ENCODE measurements at places on chromosomes 4 and X. TPM values are rescaled to one million over a fixed set of nuclear protein-coding genes. Genes with fewer than 3 reads are reported as not detected.

The BEX2 gene
- 86.6 TPM for polyA plus RNA-seq

GRCh38 chr4:101288365-101289145, 58.8 kb downstream of the PPP3CA start:
- no peak for DNase-seq

DNA sequence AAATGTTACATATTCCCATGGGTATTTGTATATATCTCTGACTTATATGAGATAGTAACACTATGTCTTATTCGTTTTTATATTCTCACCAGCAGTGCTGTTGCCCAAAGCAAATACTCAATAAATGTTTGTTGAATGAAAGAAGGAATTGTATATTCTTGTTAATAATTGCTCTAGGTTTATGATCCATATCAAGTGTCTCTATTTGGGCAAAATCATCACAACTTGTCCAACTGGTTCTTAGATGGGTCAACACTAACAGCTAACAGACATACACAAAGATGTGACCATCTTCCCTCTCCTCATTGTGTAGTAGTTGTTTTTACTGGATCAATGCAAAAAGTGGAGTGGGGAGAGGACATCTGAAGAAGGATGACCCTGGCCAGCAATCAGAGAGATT, 6.6 kb upstream of the APLN start:
- DNase-seq, result no peak

The ADGRG4 gene
- polyA plus RNA-seq, result not detected

GRCh38 chr4:43132010-43132582, 239.6 kb downstream of the GRXCR1 start:
- DNase-seq, result peak; percentile 60

GRCh38 chr4:4625488-4625887, 83.6 kb upstream of the STX18 start:
- DNase-seq, result no peak

- no peak for DNase-seq
These were observed 104.8 kb upstream of the KIT start for GRCh38 chr4:54553001-54553400.

The SHROOM4 gene
- polyA plus RNA-seq, result 23.1 TPM

The CYLC1 gene
- polyA plus RNA-seq, result not detected

DNA sequence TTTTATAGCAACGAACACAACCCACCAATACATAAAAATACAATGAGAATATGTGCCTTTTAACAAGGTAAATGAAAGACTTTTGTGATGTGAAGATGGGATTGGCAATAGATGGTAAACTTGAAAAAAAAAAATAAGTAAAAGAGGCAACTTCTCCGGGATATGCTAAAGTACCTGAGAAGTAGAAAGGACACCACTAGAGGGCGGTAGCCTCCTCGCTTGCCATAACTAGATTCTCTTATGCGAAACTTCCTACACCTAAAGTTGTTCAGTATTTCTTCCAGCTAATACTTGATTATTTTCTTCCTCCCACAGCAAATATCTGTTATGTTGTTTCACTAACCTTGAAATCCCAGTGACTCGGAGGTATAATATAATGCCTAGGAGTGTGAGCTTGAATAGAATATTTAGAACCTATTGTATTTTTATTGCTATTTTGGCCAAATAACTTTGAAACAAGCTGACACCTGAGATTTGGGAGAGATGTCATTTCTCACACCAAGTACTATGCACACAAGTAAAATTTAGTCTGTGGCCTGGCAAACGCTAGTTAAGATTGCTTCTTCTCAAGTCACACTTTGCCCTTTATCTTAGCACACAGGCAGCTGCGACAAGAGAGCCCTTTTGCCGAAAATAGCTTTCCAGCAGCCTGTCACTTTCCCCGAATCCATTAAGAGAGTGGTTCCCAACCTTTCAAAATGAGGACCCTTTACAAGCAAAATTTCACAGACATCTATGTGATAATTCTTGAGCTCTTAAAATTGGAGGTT, 44.9 kb upstream of the PDLIM5 start:
- peak; percentile 83 for DNase-seq

The MAGEA2 gene
- polyA plus RNA-seq, result not detected

GRCh38 chr4:81625422-81626417, 154.0 kb upstream of the RASGEF1B start:
- DNase-seq, result no peak

Data from renal pelvis (tissue), 12 donors.